ENCODE measurements at places on chromosomes 3 and 15.

DNA sequence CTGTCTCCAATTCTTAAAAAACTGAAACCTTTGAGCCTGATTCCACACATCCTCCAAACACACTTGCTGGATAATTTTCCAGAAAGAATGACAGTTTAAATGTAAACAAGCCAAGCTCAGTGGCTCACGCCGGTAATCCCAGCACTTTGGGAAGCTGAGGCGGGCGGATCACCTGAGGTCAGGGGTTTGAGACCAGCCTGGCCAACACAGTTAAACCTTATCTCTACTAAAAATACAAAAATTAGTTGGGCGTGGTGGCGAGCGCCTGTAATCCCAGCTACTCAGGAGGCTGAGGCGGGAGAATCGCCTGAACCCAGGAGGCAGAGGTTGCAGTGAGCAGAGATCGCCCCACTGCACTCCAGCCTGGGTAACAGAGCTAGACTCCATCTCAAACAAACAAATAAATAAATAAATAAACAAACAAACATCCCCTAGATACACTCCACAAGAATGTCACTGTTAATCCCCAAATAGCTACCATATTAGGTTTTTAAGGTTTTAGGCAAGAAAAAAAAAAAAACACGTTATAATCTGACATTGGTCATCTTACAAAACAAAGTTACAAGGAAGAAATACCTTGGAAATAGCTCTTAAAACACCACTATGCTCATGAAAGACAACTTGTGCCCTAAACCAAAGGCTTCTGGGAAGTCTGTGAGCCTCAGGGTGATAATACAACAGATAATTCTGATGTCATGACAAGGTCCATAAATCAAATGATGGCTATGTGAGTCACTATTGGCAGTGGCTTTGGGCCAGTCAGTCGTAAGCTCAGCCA is 13.2 kb downstream of the TNIK start:
- DNase-seq: peak; percentile 59

DNA sequence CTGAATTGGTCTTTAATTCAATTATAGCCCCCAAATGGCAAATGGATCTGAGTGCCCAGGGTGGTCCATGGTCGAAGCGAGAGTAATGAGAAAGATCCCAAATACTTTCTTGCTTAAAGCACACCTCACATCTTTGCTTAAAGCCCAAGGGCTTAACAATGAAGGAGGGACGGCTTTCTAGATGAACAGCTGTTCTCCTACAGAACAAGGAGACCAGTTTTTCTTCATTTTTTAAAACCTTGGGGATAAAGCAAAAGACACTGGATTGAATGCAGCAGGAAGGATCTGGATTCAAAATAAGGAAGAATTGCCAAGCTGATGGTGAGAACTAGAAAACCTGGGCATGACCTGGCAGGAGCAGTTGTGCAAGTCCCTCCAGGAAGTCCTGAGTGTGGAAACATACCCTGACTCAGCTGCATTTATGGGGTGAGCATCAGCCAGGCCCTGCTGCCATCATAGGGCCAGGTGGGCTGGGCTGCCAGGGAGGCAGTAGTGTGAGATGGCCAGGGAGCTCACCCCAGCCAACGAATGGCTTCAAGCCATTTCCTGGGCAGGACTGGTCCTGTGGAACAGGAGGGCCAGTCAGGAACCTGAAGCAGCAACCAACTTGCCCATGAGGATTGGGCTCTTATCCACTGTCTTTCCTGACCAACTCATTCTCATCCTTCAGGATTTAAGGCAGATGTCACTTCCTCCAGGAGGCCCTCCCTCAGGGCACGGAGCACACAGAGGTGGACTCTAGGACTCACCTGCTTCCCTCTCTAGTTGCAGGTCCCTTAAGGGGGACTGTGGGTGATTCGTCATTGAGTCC is 18.4 kb upstream of the RHCG start:
- no peak for DNase-seq

DNA sequence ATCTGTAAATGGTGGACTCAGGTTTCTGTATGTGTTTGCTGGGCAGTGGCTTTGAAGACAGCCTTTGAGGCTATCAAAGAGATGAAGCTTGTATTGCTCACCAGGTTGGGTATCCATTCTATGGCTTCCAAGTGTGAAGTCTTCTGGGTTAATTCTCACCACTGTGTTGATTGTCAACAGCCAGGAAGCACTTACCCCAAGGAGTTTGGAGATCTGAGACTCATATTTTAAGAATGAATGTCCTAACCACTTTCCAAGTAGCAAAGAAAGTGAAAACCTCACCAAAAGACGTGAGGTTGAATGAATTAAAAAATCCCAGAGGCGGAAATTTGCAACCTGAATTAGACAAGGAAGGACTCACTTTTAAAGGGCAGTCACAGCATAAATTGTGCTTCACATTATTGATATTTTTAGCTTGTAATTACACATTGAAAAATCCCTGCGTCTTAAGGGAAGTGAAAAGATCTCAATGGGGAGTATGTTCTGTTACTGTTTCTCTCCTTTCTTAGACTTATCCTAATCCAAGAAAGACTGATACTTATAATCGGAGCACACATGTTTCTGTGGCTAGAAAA is 304.0 kb upstream of the TPRG1 start:
- no peak for DNase-seq

DNA sequence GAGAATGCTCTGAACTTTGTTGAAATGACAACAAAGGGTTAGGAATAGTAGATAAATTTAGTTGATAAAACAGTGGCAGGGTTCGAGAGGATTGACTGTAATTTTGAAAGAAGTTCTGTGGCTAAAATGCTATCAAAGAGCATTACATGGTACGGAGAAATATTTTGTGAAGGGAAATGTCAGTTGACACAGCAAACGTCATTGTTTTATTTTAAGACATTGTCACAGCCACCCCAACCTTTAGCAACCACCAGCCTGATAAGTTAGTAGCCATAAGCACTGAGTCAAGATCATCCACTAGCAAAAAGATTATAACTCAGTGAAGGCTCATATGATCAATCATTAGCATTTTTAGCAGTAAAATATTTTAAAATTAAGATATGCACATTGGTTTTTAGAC is 8.7 kb upstream of the ST3GAL6 start:
- DNase-seq: no peak

- no peak for DNase-seq
Measured at GRCh38 chr3:196275126-196275525, 12.4 kb downstream of the PCYT1A start.

DNA sequence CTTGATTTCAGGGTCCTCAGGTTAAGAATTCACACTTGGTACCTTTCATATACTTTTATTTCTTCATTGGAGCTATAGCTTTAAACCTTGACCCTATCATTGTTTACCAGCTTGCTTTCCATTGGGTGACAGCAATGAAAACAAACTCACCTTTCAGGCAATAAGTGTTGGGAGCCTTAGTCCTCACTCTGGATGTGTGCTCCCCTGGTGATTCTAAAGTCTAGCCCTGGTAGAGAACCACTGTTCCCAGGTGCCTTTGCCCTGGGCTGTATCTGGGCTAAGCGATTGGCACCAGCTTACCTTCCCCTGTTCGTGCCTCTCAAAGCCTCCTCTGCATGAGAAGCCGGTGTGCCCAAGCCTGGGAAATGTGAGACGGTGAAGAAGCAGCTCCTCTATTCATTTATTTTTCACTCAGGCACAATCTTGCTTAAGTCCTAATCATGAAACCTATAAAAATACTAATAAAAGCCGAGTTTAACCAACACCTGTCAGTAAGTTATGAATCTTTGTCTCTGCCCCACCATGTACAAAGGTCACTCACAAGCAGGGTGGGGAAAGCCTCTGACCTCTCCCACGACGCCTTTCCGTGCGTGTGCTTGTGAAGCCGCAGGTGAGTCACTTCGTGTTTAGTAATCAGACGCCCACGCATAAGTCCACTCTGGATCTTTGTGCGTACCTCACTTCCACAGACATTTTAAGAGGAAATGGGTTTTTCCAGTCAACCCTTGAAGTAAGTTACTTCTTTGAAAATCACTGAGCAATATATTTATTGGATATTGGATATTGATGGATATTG is 12.8 kb upstream of the ARRDC4 start:
- DNase-seq: no peak

DNA sequence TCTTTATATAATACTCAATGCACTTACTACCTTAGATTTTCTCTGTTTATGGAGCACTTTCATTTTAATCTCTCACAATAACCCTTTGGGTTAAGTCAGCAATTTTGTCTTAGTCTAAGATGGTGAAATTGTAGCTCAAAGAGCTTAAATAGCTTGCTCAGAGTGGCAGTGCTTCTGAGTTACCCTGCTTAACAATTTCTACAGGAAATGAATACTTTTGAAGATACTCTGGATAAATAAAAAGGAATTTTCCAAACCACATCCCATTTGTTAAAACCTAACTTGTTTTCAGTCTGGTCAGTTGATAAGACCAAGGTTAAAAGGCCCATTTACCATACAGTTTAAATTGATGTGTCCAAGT is 37.2 kb downstream of the HMG20A start:
- peak; percentile 40 for DNase-seq

- DNase-seq: no peak
Measured at GRCh38 chr15:68431037-68431791, 749 bp downstream of the ITGA11 start.

DNA sequence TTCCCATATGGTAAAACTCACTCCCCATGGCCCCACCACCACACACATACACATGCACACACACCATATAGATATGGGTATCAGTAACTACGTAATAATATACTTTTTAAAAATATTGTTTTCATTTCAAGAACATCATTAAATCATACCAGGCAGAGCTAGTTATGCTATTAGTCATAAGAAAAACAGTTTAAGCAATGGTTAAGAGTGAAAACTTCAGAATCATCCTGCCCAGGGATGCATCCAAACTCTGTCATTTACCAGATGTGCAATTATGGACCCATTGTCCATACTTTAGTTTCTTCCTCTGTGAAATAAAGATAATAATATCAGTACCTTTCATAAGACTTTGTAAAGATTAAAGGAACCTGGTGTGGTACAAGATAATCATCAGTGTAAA is 608.3 kb downstream of the RBMS3 start:
- DNase-seq: no peak

DNA sequence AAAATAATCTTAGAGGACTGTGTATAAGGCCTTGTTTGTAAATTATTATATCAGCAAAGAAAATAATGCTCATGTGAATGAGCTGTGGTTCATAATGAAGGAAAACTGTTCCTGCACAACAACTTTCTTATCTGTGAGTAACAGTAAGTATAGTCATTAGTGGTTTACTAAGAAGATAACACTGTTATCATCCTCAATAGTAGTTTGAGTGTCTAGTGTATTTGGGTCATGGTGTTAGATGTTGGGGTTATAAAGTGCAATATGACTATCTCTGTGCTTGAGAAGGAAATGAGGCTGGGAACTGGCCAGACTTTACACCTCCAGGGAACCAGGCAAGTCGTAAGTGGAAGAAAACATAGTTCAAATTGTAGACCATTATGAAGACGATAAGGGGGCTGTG is 15.6 kb downstream of the VPS8 start:
- DNase-seq: no peak

GRCh38 chr3:169299889-169300288 is 363.6 kb downstream of the MECOM start:
- no peak for DNase-seq

GRCh38 chr3:31936420-31937060 is 44.5 kb downstream of the OSBPL10 start:
- DNase-seq: no peak

DNA sequence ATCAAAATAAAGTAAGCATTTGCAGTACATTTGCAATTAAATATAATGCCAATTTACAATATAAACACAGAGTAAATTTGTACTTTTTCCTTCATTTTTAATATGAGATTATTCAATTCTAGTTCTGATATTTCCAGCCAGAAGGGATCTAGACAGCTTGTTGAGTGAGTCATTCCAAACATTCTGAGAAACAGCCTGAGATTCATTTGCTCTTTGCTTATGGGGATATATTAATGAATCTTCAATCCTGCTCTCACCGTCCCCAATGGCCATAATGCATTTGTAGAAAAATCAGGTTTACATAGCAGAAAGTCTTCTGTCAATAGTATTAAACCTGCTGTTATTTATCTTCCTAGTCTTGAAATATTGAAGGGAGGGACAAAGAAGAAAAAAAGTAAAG is 554.2 kb downstream of the TUSC7 start:
- no peak for DNase-seq

GRCh38 chr3:46989146-46989810 is 9.8 kb downstream of the NBEAL2 start:
- DNase-seq: no peak

GRCh38 chr15:29799859-29800258 is 22.4 kb downstream of the TJP1 start:
- no peak for DNase-seq

DNA sequence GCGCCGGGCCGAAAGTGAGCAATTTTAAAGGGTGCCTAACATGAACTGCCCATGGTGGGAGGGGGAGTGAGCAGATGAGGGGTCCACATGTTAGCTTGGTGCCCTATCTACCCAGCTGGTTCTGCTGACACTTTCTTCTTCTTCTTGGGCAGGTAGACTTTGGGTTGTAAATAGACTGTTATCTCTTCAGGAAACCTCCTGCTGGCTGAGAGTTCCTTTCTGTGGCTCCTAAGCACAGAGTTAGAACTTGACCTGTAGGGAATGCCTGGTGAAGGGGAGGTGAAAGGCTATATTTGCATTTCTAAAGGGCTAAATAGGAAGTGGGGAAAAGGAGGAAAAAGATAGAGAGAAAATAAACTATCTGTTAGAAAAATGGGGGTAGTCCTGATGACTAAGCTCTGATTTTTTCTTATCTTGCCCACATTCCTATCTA is 521.4 kb upstream of the TGFBR2 start:
- no peak for DNase-seq

DNA sequence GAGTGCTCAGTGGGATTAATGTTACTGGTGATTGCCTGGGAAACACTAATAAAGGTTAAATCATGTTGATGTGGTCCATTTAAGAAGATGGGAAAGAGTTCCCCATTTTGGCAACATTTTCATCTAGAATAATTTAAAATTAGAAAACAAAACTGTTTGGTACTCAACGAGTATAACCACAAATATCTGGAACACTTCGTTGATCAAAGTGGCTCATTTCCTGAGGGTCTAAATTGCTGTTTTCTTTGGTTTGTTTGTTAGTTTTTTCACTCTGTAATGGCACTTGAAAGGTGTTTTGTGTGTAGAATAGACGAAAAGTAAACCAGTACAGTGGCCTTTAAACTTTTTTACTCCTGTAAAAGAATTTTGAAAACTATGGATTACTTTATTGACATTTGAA is 73.9 kb downstream of the BBX start:
- DNase-seq: no peak
